ENCODE measurements at places on chromosomes 3 and 15.

DNA sequence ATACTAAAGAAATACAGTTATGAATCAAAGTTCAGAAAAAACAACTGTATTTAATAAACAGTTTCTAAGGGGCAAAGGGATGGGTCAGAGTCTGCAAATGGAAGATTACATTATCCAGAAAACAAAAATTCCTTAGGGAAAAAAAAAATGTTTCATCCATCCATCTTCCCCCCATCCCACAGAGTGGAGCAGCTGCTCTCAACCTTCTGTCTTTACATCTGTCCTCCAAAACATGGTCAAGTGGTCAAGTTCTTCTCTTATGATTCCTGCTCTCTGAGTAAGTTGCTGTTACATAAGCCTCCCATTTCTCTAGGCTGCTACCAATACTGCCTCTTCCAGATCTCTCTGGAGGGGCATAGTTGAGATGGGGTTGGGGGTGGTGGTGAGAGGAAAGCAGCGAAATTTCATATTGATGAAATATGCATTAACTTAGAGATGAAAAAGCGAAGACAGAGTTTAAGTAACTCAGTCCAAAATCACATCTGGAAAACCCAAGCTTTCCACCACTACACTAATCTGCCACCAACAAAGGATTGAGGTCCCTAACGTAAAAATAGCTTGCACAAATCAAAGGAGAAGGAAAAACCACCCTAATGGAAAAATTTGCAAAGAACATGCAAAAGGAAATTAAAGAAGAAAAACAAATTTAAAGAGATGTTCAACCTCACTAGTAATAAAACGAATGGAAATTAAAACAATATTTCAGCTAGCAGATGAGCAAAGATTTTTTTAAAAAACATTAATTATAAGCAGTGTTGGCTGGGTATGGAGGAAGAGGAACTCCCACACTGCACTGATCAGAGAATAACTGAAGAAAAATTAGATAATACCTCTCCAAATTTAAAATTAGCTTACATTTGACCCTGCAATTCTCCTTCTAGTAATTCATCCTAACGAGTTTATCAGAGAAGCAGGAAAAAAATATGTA is 109.5 kb downstream of the ST8SIA2 start:
- DNase-seq, result no peak

DNA sequence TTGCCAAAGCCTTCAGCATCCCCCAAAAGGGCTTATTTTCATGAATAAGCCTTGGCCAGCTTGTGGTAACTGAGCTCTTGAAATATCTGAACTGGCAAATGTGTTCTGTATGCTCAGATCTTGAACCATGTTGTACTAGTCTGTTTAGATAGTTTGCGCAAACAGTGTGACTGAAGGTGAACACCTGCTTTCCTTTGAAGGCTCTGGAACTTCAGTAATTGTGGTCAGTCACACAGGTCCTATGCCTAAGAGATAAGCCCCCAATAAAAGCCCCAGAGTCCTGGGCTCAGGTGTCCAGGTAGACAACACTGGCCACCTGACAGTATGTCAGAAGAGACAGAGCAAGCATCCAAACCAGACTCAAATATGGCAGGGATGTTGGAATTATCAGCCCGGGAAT is 5.4 kb downstream of the TUBGCP5 start:
- no peak for DNase-seq

DNA sequence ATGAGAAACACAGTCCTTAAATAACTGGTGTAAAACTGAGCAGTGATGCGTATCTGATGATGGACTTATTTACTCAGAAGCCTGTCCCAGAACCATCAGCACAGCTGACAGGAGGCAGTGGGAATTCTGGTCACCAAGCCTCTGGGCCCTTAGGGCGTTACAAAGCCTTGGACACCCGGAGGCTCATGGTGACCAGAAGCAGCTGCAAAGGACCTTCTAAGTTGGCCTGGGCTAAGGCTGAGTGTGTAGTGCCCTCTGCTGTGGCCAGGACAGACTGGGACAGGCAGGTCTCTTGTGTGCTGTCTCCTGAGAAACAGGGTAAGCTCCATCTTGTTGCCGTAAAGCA is 168.9 kb downstream of the ATP10A start:
- no peak for DNase-seq

GRCh38 chr3:66255865-66256264 is 35.1 kb downstream of the SLC25A26 start:
- DNase-seq, result no peak

DNA sequence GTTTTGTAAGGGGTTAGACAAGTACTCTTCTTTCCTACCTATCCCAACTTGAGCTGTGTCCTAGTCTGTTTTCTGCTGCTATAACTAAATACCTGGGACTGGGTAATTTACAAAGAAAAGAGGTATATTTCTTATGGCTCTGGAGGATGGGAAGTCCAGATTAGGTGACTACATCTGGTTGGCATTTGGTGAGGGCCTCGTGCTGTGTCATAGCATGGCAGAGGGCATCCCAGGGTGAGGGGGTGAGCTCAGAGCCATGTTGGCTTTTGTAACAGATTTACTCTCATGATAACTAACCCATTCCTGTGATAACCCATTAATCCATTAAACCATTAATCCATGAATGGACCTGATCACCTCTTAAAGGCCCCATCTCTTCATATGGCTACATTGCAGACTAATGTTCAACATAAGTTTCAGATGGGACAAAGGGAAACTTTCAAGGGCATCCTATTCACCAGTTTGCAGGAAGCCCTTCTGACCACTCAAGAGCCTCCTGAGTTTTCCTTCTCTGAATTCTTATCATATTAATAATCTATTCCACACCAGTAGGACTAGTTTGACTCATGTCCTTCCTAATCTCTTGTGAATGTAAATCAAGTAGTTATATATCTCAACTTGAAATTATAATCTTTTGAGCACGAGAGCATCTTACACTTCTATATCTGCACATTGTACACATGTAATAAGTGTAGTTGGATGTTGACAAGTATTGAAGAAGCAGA is 185.7 kb upstream of the ZPLD1 start:
- no peak for DNase-seq
